Activated CD4-positive, alpha-beta T cell treated with anti-CD3 and anti-CD28 coated beads, Interleukin-2, amount 10 ng/mL, durations not matched to agents 24 days and 14 days (primary cell): ENCODE measurements at places on chromosomes 1 and 21. TPM values are rescaled to one million over a fixed set of nuclear protein-coding genes. Genes with fewer than 3 reads are reported as not detected.
A peak's percentile ranks its signal among the peaks of the same experiment; 100 is the strongest.

DNA sequence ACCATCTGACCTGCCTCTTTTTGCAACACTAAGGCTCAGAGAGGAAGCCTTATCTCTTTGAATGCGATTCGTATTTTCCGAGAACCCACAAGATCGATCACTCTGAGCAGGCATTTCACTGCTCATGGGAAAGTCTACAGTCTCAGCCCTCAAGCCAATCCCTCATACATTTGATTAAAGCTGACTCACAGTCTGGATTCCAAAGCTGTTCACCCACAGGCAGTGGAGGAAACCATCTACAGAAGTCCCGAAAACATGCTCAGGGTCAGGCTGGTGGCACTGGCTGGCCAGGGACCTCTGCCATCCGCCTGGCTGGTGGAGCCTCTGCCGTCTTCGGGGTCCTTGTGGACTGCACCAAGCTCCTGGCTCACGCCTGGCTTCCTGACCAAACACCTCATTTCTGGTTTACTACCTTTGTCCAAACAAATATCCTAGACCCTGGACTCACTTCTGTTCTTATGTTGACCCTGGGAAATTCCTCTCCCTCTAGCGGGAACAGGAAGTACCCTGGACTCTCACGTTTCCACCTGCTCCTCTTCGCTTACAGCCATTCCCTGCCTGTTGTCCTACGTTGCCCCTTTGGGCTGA lies 650.0 kb downstream of the SMYD3 start:
- peaks cover 2% of the 10 kb centered on the region for H3K36me3 ChIP-seq
- no peak overlapping the region for H3K27ac ChIP-seq
- H3K4me1 ChIP-seq, result no peaks in the 10 kb centered on the region
- DNase-seq, result no peak

- no peak for DNase-seq
- no peak overlapping the region for H3K27ac ChIP-seq
- peaks cover 1% of the 10 kb centered on the region for H3K4me1 ChIP-seq
- H3K4me3 ChIP-seq, result no peak overlapping the region
- H3K27me3 ChIP-seq, result no peaks in the 10 kb centered on the region
Measured at GRCh38 chr1:1387098-1388077, 11.7 kb downstream of the CCNL2 start.

- H3K36me3 ChIP-seq, result peaks cover 21% of the 10 kb centered on the region
- H3K27ac ChIP-seq, result peak overlapping the region; percentile 93
- H3K4me3 ChIP-seq, result peak overlapping the region; percentile 82
Measured at GRCh38 chr1:39214021-39214713, 9.7 kb downstream of the MACF1 start.

GRCh38 chr1:227411066-227411465 lies 92.8 kb upstream of the CDC42BPA start:
- H3K27ac ChIP-seq, result no peak overlapping the region
- peaks cover 8% of the 10 kb centered on the region for H3K27me3 ChIP-seq
- H3K4me3 ChIP-seq, result no peak overlapping the region
- no peaks in the 10 kb centered on the region for H3K36me3 ChIP-seq
- H3K4me1 ChIP-seq, result no peaks in the 10 kb centered on the region

DNA sequence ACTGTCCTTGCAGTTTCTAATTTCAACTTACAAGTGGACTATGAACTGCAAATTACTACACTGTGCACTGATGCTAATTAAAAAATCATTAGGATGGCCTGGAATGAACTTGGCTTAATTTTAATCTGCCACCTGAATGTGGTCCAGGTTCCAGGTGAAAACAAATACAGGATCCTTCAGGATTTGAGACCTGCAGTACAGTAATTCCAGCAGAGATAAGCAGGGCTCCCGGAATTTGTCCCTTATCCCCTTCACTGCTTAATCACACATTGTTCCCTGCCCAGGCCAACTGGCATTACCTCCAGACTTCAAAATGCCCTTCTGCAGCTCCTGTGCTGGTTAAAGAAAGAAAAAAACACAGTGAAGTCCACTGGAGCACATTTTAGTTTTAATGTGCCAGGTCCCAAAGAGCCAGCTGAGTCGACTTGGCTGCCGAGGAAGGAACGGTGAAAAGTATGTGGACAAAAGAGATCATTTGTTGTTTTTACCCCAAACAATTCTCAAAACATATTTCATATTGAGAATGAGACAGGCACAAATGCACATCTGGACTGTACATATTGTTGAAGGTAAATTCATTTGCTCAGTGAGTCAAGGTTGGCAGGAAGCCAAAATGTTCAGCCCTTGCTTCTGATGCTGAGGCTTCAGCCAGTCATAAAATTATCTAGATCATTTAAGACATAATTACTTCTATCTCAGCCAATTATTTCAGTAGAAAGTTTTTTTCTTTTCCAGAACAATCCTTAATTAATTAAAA lies 28.3 kb downstream of the DEGS1 start:
- H3K4me1 ChIP-seq, result no peaks in the 10 kb centered on the region
- no peaks in the 10 kb centered on the region for H3K27me3 ChIP-seq
- no peaks in the 10 kb centered on the region for H3K36me3 ChIP-seq

DNA sequence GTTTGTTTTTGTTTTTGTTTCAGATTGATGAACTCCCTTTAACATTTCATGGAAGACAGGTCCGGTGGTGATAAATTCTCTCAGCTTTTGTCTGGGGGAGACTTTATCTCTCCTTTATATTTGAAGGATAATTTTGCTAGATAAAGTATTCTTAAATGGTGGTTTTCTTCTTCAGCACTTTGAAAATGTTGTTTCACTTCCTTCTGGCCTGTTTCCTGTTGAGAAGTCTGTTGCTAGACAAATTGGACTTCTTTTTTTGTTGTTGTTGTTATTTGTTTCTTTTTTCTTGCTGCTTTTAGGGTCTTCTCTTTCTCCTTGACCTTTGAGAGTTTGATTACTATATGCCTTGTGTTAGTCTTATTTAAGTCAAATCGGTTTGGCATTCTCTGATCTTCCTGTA lies 50.8 kb downstream of the CRP start:
- DNase-seq, result no peak
- no peak overlapping the region for H3K27ac ChIP-seq
- no peak overlapping the region for H3K4me3 ChIP-seq
- H3K27me3 ChIP-seq, result no peaks in the 10 kb centered on the region
- no peaks in the 10 kb centered on the region for H3K4me1 ChIP-seq
- H3K36me3 ChIP-seq, result no peaks in the 10 kb centered on the region

DNA sequence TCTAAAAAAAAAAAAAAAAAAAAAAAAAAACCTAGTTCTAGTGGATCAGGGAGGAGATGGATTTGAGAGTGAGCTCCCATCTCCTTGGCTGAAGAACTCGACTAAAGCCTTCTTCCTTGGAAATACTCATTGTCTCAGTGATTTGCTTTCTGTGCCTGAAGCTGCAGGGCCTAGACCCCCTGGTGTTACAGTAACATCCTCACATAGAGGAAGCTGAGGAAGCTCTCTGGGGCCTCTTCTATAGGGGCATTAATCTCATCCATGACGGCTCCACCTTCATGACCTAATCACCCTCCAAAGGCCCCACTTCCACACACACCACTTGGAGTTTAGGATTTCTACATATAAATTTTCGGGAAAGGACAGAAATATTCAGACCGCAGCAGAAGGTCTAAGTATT lies 95.9 kb upstream of the ETS2 start:
- DNase-seq, result no peak
- peaks cover 26% of the 10 kb centered on the region for H3K27me3 ChIP-seq
- H3K4me1 ChIP-seq, result no peaks in the 10 kb centered on the region
- no peak overlapping the region for H3K27ac ChIP-seq
- H3K36me3 ChIP-seq, result no peaks in the 10 kb centered on the region
- H3K4me3 ChIP-seq, result no peak overlapping the region

DNA sequence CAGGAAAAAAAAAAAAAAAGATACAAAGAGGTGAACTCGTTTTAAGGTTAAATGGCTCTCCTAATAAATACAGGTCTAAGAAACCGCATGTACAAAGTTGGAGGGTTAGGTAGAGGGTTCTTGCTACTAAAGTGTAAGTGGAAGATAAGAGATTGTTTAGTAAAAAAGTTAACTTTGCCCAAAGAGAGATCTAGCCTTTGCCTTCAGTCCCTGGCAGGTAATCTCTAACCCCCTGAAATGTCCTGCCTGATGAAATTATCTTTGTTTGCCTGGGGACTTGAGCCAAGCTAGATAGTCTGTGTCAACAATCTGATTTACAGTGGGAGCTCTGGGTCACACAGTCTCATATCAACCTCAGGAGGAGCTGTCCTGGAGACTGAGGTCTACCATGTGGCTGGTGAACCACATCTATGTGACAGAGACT lies 57.6 kb downstream of the TRIM33 start:
- peaks cover 56% of the 10 kb centered on the region for H3K36me3 ChIP-seq
- no peak for DNase-seq
- H3K27ac ChIP-seq, result no peak overlapping the region
- H3K27me3 ChIP-seq, result no peaks in the 10 kb centered on the region
- H3K4me1 ChIP-seq, result peaks cover 13% of the 10 kb centered on the region
- H3K4me3 ChIP-seq, result no peak overlapping the region

DNA sequence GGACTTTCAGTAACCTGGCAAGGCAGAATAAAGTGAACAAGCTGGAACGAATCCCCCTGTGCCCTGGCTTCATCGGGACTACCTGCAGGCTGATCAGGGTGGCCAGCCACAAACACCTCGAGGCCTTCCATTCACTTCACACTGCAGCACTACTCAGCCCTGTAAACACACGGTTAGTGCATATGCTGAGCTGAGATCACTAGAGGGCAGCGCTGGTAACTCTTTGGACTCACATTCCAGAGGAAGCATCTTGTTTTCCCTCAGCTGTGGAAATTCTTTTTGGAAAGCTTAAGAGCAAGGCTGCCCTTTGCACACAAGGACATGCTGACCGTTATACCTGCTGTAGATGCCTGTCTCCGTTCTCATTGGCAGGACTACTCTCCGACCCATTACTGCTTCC lies 32.1 kb downstream of the PCSK9 start:
- no peaks in the 10 kb centered on the region for H3K27me3 ChIP-seq
- H3K36me3 ChIP-seq, result peaks cover 79% of the 10 kb centered on the region
- peaks cover 20% of the 10 kb centered on the region for H3K4me1 ChIP-seq
- H3K4me3 ChIP-seq, result no peak overlapping the region
- DNase-seq, result peak; percentile 65

DNA sequence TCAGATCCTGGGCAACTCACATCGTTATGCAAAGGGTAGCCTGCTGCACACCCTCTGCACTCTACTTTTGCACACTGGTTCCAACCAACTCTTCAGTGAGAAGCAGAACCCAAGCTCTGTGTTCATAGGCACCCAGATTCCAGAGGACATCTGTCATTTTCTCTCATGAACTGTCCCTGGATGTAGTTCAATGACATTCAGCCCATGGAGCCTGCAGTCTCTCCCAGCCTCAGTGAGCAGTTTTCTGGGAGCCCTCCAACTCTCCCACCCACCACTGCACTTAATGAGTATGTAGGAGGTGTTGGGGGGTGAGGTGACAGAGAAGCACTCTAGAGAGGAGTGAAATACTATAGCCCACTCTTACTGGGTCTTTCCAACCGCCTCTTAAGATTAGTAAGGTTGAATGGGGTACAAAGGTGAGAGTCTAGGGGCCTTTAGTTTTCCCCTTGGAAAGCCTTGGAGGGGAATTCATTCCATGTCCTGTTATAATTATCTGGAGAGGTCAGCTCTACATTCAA lies 58.1 kb upstream of the APOBEC4 start:
- no peaks in the 10 kb centered on the region for H3K4me1 ChIP-seq
- no peaks in the 10 kb centered on the region for H3K36me3 ChIP-seq
- no peak for DNase-seq

- peaks cover 11% of the 10 kb centered on the region for H3K36me3 ChIP-seq
- no peak for DNase-seq
- peaks cover 31% of the 10 kb centered on the region for H3K4me1 ChIP-seq
Measured at GRCh38 chr1:92934395-92935378, 26.6 kb downstream of the DIPK1A start.

- no peak overlapping the region for H3K4me3 ChIP-seq
- no peak for DNase-seq
- no peaks in the 10 kb centered on the region for H3K4me1 ChIP-seq
- H3K27me3 ChIP-seq, result peaks cover 3% of the 10 kb centered on the region
- no peaks in the 10 kb centered on the region for H3K36me3 ChIP-seq
Measured at GRCh38 chr1:6984536-6984935, 199.3 kb downstream of the CAMTA1 start.

DNA sequence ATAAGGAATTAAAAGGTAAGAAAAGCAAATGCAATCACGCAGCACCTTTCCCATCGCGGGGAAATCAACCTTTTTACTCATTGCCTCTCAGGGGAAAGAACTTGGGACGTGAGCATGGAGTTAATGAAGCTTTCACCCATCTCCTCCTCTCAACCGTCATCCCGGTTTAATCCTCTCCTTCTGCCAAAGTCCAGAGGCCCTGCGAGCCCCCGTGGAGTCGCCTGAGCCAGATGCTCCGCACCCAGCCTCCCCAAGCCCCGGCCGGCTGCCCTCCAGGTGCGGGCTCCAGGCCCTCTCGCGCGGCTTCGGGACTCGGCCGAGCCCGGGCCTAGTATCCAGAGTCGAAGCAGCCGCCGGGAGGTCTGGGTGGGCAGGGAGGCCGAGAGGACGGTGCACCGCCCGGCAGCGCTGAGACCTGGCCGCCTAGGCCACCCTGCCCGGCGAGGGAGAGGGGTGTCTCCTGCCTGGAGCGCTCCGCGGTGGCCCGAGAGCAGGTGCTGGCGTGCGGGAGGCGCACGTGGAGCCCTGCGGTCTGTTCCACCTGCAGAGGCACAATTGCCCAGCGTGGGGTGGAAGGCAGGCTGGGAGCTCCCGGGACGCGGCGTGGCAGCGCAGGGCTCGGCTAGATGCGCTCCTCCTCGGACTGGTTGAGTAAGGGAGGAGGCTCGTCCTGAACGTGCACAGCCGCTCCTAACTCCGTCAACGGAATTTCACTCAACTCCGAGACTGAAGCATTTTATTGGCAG lies 218.5 kb downstream of the SDCCAG8 start:
- H3K4me1 ChIP-seq, result peaks cover 7% of the 10 kb centered on the region
- peak overlapping the region; percentile 84 for H3K4me3 ChIP-seq
- no peaks in the 10 kb centered on the region for H3K36me3 ChIP-seq

DNA sequence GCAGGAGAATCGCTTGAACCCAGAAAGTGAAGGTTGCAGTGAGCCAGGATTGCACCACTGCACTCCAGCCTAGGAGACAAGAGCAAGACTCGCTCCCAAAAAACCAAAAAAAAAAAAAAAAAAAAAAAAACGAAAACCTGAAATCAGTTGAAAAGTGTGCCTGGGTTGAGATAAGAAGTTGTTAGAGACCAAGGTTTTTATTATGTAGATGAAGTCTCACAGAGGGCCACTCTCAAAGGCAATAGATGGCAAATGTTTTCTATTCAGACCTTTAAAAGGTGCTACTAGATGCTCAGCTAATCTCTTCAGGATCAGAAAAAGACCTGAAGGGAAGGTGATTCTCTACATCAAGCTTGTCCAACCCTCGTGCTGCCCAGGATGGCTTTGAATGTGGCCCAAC lies 17.6 kb downstream of the CAPN2 start:
- H3K27ac ChIP-seq, result no peak overlapping the region
- H3K4me1 ChIP-seq, result peaks cover 55% of the 10 kb centered on the region
- no peaks in the 10 kb centered on the region for H3K27me3 ChIP-seq
- no peak for DNase-seq

- no peaks in the 10 kb centered on the region for H3K27me3 ChIP-seq
- no peak overlapping the region for H3K4me3 ChIP-seq
- H3K4me1 ChIP-seq, result no peaks in the 10 kb centered on the region
- no peak for DNase-seq
Measured at GRCh38 chr1:190452272-190452848, 25.3 kb downstream of the BRINP3 start.

- no peaks in the 10 kb centered on the region for H3K27me3 ChIP-seq
- DNase-seq, result no peak
- H3K36me3 ChIP-seq, result no peaks in the 10 kb centered on the region
- H3K27ac ChIP-seq, result no peak overlapping the region
- no peaks in the 10 kb centered on the region for H3K4me1 ChIP-seq
Measured at GRCh38 chr1:18246543-18246942, 138.9 kb downstream of the IGSF21 start.

Gene HFM1
- total RNA-seq, result not detected in 2 replicates

Gene LCK
- total RNA-seq, result 240 and 248 TPM in 2 replicates

Gene GIPC2
- 0.05 TPM in 1 of 2 replicates, not detected in the other for total RNA-seq

Gene LENEP
- total RNA-seq, result 0.79 and 1.4 TPM in 2 replicates

Gene PGBD5
- total RNA-seq, result 0.09 TPM in 1 of 2 replicates, not detected in the other

Gene CNTN2
- not detected in 2 replicates for total RNA-seq

Gene S100A5
- 2.3 and 2.6 TPM in 2 replicates for total RNA-seq
